ENCODE measurements at places on chromosomes 16 and 17. TPM values are rescaled to one million over a fixed set of nuclear protein-coding genes. Genes with fewer than 3 reads are reported as not detected.
A peak's percentile ranks its signal among the peaks of the same experiment; 100 is the strongest.

DNA sequence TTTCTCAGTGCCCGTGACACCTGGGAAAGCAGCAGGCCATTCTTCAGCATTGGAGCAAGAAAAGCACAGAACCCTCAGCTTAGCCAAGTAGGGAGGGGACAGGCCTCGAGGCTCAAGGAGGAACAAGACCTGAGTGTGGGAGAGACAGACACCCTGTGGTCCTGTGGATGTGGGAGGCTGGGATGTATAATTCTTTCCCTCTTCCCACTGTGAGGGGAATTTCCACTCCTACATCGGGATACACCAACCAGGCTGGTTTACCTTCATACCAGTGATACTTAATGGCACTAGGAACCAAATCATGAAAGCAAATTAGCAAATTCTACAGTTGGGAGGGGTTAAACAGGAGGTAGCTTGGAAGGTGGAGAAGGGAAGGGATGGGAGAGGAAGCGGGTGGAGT lies 41.7 kb downstream of the LYRM1 start:
- H3K27ac ChIP-seq = no peak overlapping the region
- no peaks in the 10 kb centered on the region for H3K27me3 ChIP-seq
- H3K4me3 ChIP-seq = no peak overlapping the region
- DNase-seq = no peak

GRCh38 chr16:875182-876040 lies 74.9 kb upstream of the GNG13 start:
- H3K4me1 ChIP-seq = no peaks in the 10 kb centered on the region
- no peak overlapping the region for H3K27ac ChIP-seq
- peaks cover 23% of the 10 kb centered on the region for H3K36me3 ChIP-seq
- no peak overlapping the region for H3K4me3 ChIP-seq
- peak; percentile 8 for DNase-seq

The LCMT1 gene
- polyA plus RNA-seq = 46.6 TPM

GRCh38 chr17:31051506-31051905 lies 43.3 kb upstream of the NF1 start:
- no peaks in the 10 kb centered on the region for H3K27me3 ChIP-seq
- DNase-seq = no peak
- H3K4me3 ChIP-seq = no peak overlapping the region
- H3K27ac ChIP-seq = no peak overlapping the region
